ENCODE measurements at places on chromosomes 5 and 9. TPM values are rescaled to one million over a fixed set of nuclear protein-coding genes. Genes with fewer than 3 reads are reported as not detected.

- DNase-seq, result no peak
Observed at GRCh38 chr9:33221568-33221884, 18.4 kb upstream of the SPINK4 start.

- no peak for DNase-seq
Observed at GRCh38 chr5:36156619-36157018, 4.7 kb downstream of the SKP2 start.

GRCh38 chr9:16106021-16106571, 553.3 kb downstream of the CCDC171 start:
- no peak for DNase-seq

DNA sequence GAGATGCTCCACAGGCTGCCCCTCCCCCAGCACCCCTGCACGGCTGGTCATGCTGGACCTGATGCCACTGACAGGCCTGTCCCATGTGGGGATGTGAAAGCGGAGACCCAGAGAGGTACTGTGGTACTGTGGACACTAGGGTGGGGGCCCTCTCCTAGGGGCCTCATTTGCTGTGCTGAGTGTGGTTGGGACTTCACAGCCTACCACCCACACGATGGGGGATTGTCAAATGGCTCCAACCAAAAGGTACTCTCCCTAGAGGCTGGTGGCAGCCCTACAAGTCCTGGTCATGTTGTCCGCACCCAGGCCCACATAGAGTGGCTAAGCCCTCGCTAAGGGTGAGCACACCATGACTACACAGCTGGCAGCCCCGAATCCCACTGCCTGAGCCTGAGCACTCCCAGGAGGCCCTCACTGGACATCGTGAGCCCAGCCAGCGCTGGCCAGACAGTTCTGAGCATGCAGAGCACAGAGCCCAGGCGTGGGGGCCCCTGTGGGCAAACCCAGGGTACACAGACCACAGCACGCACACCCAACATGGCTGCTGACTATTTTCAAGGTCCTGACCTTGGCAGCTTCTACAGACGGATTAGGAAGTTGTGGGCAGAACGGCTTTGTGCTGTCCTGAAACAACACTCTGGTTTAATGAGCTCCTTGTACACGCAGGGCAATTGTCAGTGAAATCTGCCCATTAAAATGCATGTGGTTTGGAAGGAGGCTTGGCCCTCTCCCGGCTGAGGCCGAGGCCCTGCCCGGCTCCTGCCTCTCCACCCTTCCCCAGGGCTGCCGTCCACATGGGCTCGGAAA, 214.1 kb downstream of the HSPA4 start:
- DNase-seq, result no peak

DNA sequence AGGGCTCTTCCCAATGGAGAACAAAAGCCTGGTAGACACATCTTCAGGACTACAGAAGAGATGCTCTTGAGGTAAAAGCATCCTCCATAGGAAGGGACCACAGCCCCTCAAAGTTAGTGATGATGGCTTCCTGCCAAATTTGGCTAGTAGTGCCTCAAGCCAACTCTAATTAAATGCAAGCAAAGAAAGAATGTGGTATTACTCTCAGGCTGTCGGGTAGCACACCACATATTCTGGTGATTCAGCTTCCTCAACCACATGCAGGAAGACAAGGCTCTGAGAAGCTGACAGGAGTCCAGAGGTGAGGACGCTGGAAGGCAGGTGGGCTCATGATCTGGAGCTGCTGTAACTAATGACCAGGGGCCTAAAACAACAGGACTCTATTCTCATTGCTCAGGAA, 37.2 kb upstream of the S1PR3 start:
- no peak for DNase-seq

DNA sequence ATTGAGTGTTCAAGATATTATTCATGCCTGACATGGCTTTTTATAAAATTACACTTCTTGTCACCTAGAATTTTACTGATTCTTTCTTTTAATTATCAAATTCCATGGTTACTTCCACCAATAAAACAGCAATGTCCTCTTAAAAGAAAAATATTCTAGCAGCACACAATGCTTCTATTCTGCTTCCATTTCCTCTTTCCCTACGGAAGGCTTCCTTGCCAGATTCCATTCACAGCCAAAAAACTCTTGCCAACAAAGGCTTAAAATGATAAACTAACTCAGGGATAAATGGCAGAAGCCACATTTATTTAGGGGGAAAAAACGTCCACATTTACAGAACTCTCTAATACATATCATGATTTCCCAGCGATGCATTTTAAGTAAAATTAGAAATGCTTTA, 111.6 kb downstream of the CTNND2 start:
- no peak for DNase-seq

DNA sequence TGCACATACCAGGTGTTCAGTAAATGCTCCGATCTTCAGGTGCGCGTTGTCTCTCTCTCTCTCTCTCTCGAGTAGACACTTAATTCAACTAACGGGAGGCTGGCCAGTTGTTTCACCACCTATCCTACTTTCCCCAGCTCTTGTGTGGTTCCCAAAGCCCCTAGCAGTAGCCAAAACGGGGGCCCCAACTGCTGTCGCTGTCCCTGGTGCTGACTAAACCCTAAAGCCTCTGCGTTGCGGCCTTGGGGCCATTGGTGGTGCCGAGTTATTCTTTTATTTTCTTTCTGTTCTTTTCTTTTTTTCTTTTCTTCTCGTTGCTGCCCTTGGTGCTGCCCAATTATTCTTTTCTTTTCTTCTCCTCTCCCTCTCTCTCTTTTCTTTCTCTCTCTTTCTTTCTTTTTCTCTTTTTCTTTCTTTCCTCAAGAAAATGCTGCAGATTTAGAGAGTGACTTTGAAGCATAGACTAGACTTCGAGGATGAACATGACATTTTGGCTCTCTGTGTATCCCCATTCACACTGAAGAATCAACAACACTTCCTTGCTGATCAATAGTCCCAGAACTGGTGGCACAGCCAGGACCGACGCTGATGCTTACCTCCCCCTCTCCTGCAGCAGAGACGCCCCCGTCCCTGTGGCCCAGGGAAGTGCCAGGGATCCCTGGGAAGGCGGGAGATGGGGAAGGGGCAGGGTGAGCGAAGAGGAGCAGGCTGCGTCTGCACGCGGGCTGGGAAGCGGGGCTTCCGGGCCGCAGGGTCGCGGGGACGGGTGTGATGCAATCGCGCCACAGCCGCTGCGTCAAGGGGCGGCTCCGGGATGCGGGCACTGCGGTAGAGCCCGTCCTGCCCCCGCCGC, at the start of gene FBLL1:
FBLL1 (plus strand) TSS at position 785 of the 853 bp plus-strand sequence. CDS start 200 bp downstream, outside the sequence.
- DNase-seq, result peak; percentile 94

Gene SHC3
- 3.2 TPM for polyA plus RNA-seq

Gene RABGAP1
- 29.2 TPM for polyA plus RNA-seq
